ENCODE measurements at places on chromosomes 4 and X.

DNA sequence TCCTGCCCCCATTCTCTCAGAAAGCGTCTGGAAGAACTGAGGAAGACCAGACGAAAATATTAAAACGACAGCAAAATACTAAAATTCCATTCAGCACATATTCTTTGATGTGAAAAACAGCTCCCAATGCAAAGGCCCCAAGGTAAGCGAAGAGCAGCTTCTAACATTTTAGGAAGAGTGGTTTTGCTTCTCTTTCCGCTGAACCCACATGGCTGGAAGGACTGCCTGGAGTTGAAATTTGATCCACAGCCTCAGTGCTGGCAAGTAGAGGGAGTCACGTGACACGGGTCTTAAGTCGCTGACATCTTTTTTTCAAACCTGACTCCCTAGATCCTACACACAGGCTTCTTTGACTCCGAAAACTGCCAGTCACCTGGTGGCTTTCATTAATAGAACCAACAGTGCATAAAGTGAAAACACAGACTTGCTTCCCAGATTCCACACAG, at the start of gene FAM13A:
FAM13A (minus strand) TSS at position 233 of the 446 bp plus-strand sequence; CDS start at position 12, 221 bp downstream.
- no peak for DNase-seq

- DNase-seq = no peak
Measured at GRCh38 chrX:34300871-34301270, 168.8 kb upstream of the FAM47A start.

DNA sequence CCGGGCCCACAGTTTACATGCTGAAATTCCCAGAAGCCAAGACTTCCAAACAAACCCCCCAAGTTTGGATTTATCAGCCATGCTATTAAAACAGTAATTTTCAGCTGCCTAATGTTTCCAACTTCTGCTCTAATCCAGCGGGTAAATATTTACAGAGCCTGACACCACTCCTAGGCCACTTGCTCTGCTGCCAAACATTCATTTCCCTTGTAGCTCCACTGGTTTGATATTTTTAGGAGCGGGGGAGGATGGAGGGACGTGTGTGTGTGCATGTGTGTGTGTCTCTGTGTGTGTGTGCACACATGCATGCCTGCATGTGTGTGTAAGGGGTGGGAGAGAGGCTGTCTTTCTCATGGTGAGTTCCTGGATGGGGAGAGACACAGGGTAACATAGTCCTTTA, 115.7 kb upstream of the PJA1 start:
- no peak for DNase-seq

DNA sequence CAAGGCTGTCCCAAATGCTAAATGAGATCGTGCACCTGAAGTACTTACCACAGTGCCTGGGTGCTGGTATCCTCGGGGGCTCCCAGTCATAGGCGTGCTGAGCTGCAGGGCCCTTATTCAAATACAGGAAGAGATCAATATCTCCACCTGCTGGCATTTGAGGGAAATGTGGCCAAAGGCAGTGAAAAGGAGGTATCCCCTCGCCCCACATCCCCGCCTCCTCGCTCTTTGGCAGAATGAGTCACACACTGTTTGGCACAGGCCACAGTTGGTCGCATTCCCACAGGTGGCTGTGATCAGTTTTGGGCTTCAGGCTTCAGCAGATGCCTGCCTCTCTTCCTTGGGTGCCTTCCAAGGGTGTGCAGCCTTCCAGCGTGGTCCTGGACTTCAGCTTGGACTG, 28.4 kb downstream of the ZNF185 start:
- no peak for DNase-seq

GRCh38 chr4:15675356-15675755, 6.3 kb upstream of the FAM200B start:
- no peak for DNase-seq

DNA sequence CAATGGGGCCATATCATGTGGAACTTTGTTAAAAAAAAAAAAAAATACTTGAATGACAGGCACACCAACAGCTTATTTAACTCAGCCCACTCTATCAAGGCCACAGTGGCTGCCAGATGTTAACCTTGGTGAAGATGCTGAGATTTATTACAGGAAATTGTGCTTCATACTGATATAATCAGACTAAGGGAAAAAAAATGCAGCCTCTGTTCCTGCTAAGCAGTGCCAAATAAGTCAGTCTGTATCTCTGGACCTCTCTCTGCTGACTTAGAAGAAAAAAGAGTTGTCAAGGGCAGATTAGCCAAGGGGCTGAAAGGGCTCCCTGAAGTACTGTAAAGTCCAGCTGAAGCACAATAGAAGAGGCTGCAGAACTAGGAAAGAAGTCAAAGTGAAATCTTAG, 677.7 kb upstream of the HTR2C start:
- no peak for DNase-seq

DNA sequence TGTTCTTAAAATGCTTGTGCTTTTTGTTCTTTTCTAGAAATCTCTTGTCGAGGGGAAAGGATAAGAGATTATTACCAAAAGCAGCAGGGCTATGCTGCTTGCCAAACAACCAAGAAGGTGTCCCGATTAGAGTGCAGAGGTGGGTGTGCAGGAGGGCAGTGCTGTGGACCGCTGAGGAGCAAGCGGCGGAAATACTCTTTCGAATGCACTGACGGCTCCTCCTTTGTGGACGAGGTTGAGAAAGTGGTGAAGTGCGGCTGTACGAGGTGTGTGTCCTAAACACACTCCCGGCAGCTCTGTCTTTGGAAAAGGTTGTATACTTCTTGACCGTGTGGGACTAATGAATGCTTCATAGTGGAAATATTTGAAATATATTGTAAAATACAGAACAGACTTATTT, 81.5 kb upstream of the PACRGL start:
- DNase-seq = no peak

DNA sequence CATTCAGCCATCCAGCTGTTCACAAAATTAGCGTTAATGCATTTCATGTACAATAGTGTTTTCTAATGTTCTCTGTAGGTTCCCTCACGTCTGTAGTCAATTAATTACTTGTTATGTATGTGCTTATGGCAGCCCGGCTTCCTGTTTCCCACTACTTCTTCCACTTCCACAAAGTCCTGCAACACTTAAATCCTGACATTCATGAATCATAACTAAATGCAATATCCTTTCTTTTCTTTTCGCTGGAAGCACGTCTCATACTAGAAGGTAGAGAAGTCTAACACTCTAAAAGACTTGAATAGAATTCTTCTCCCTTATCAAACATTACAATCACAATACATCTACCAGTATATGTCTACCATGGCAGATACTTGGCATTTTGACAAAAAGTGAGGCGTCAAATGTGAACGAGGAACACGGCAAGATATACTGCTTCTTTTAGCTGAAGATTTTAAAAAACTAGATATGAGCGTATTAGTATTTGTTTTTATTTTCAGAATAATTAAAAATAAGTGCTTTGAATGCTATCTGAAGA, 239.0 kb upstream of the DIAPH2 start:
- no peak for DNase-seq

DNA sequence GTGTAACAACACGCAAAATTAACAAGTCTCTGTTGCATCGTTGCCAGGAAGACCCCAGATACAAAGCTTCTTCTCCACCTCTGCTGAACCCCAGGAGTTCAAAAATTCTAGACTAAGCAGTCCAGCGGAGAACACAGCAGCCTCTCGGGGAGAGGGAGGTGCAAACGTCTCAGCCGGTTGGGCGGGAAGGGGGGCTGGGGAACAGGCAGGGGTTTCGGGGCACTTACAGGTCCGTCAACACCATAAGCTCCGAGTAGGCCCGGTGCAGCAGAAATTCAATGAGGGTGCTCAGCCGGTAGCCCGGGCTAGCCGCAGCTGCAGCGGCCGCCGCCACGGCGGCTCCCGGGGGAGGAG, 394 bp downstream of the MED14 start:
- DNase-seq = no peak

GRCh38 chr4:66926687-66927086, 618.6 kb downstream of the CENPC start:
- no peak for DNase-seq

All from cortex of kidney (tissue), 1 donor.